ENCODE measurements at places on chromosomes 6 and 20. TPM values are rescaled to one million over a fixed set of nuclear protein-coding genes. Genes with fewer than 3 reads are reported as not detected.
A peak's percentile ranks its signal among the peaks of the same experiment; 100 is the strongest.

The FOXS1 gene
- 26.0 TPM for total RNA-seq

GRCh38 chr6:72245565-72245964, 359.2 kb downstream of the RIMS1 start:
- no peaks in the 10 kb centered on the region for H3K4me1 ChIP-seq
- H3K27me3 ChIP-seq = no peaks in the 10 kb centered on the region
- DNase-seq = peak; percentile 15
- no peak overlapping the region for H3K4me3 ChIP-seq
- H3K36me3 ChIP-seq = no peaks in the 10 kb centered on the region

- H3K4me1 ChIP-seq = no peaks in the 10 kb centered on the region
- H3K4me3 ChIP-seq = no peak overlapping the region
- H3K36me3 ChIP-seq = no peaks in the 10 kb centered on the region
- no peaks in the 10 kb centered on the region for H3K27me3 ChIP-seq
- no peak for DNase-seq
Observed at GRCh38 chr6:144921206-144921975, 636.3 kb downstream of the UTRN start.

- no peak overlapping the region for H3K27ac ChIP-seq
- no peak for DNase-seq
- no peaks in the 10 kb centered on the region for H3K4me1 ChIP-seq
- H3K4me3 ChIP-seq = no peak overlapping the region
Observed at GRCh38 chr6:167044696-167045095, 45.5 kb downstream of the CEP43 start.

GRCh38 chr6:23222724-23223123, 653.4 kb downstream of the HDGFL1 start:
- H3K36me3 ChIP-seq = no peaks in the 10 kb centered on the region
- H3K4me3 ChIP-seq = no peak overlapping the region
- H3K27me3 ChIP-seq = no peaks in the 10 kb centered on the region
- DNase-seq = no peak
- no peak overlapping the region for H3K27ac ChIP-seq
- H3K4me1 ChIP-seq = no peaks in the 10 kb centered on the region

- H3K36me3 ChIP-seq = peaks cover 82% of the 10 kb centered on the region
- no peak overlapping the region for H3K4me3 ChIP-seq
- DNase-seq = no peak
- no peaks in the 10 kb centered on the region for H3K4me1 ChIP-seq
- no peaks in the 10 kb centered on the region for H3K27me3 ChIP-seq
Observed at GRCh38 chr6:43524483-43524961, 7.6 kb downstream of the POLR1C start.

GRCh38 chr6:62037445-62037844, 248.6 kb downstream of the KHDRBS2 start:
- no peaks in the 10 kb centered on the region for H3K4me1 ChIP-seq
- no peak overlapping the region for H3K4me3 ChIP-seq
- H3K36me3 ChIP-seq = no peaks in the 10 kb centered on the region
- DNase-seq = no peak

GRCh38 chr6:149888659-149889058, 9.3 kb downstream of the RAET1E start:
- H3K27ac ChIP-seq = no peak overlapping the region
- DNase-seq = peak; percentile 32
- no peaks in the 10 kb centered on the region for H3K36me3 ChIP-seq
- H3K27me3 ChIP-seq = no peaks in the 10 kb centered on the region
- H3K4me1 ChIP-seq = no peaks in the 10 kb centered on the region

- peaks cover 31% of the 10 kb centered on the region for H3K27me3 ChIP-seq
- no peaks in the 10 kb centered on the region for H3K4me1 ChIP-seq
- no peak for DNase-seq
- H3K4me3 ChIP-seq = no peak within 1 kb of the TSS
- no peaks in the 10 kb centered on the region for H3K36me3 ChIP-seq
Observed at GRCh38 chr20:1491281-1491840, at the start of gene SIRPB2. TSS of gene SIRPB2 (minus strand) at chr20:1491420. CDS start at chr20:1491359, 61 bp downstream.

GRCh38 chr6:7770601-7771000, 44.7 kb downstream of the BMP6 start:
- peaks cover 3% of the 10 kb centered on the region for H3K27me3 ChIP-seq
- no peak overlapping the region for H3K4me3 ChIP-seq
- DNase-seq = no peak
